MM.1S (cell line): ENCODE measurements at places on chromosomes 2 and 18.

- no peak for DNase-seq
- H3K27me3 ChIP-seq = no peaks in the 10 kb centered on the region
- no peaks in the 10 kb centered on the region for H3K36me3 ChIP-seq
- no peaks in the 10 kb centered on the region for H3K4me1 ChIP-seq
- H3K4me3 ChIP-seq = no peak overlapping the region
- no peak overlapping the region for H3K27ac ChIP-seq
Measured at GRCh38 chr18:41875094-41875780, 79.8 kb upstream of the PIK3C3 start.

GRCh38 chr2:196278491-196278911 is 107.1 kb upstream of the STK17B start:
- H3K36me3 ChIP-seq = no peaks in the 10 kb centered on the region
- no peaks in the 10 kb centered on the region for H3K27me3 ChIP-seq
- H3K27ac ChIP-seq = no peak overlapping the region
- no peak for DNase-seq

GRCh38 chr18:58195278-58195765 is 151.3 kb downstream of the NEDD4L start:
- H3K27me3 ChIP-seq = no peaks in the 10 kb centered on the region
- no peak overlapping the region for H3K4me3 ChIP-seq
- no peak overlapping the region for H3K27ac ChIP-seq
- no peaks in the 10 kb centered on the region for H3K36me3 ChIP-seq
- no peak for DNase-seq

DNA sequence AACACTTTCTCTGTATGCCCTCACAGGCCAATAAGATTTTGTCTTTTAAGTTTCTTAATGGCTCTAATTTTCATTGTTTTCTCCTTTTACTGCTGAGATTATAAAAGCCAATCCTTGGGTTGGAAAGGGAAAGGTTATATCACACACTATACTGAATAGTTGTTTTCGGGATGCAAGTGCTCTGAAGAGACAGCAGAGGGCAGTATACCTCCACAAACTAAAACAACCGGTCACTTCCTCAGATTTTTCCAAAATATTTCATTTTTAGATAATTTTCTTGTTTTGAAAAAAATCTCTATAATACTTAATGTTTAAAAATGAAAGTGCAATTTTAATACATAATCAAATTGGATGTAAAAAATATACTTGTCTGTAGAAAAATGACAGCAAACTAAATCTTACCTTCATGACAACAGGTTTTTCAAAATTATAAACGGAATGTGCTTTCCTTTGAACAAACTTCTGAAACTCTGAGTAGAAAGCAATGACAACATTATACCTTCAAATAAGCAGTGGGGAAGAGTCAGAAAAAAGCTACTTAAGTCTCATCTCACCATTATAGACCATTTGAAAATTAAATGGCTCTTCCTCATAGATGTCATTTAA is 82.7 kb downstream of the ORC4 start:
- no peaks in the 10 kb centered on the region for H3K27me3 ChIP-seq
- H3K27ac ChIP-seq = no peak overlapping the region
- no peak overlapping the region for H3K4me3 ChIP-seq
- DNase-seq = peak; percentile 24
- no peaks in the 10 kb centered on the region for H3K4me1 ChIP-seq

DNA sequence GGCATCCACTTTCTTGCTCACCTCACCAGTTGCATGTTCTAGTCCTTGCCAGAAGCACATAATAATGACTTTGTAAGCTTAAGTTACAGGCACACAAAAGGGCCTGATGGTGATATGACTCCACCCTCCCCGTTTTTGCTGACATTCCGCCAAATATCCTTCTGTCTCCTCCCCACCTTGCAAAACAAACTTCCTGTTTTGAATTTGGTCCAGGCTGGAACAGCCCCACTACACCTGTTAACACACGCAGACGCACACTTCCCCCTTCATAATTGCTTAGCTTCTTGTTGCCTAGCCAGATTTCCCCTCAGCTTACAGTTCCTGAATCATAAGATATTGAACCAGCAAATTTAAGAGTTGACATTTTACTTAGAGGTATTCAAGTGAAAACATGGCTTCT is at the start of gene MGAT5:
Gene MGAT5, plus strand, starts transcription at position 269 of the 400 bp plus-strand sequence. CDS start 332 bp downstream, outside the sequence.
- DNase-seq = no peak
- no peak within 1 kb of the TSS for H3K4me3 ChIP-seq
- H3K36me3 ChIP-seq = peaks cover 9% of the 10 kb centered on the region
- no peaks in the 10 kb centered on the region for H3K27me3 ChIP-seq
- H3K27ac ChIP-seq = no peak within 1 kb of the TSS

DNA sequence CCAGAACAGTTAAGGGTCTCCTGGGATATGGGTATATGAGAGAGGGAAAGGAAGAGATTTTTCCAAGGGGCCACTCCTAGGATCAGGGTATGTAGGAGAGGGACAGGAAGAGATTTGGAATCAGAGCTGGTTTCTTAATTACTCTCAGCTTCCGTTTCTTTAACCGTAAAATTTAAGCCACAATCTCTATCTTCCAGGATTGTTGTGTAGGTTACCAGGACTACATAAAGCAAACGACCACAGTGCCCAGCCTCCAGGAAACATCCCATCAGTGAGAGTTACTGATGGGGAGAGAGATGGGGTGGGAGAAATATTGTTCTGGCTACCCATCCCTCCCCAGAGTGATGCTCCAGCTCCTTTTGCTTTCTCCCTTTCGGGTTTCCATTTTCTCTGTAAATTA is 114.6 kb upstream of the THUMPD2 start:
- DNase-seq = no peak
- H3K36me3 ChIP-seq = no peaks in the 10 kb centered on the region
- no peak overlapping the region for H3K4me3 ChIP-seq
- H3K27ac ChIP-seq = no peak overlapping the region

DNA sequence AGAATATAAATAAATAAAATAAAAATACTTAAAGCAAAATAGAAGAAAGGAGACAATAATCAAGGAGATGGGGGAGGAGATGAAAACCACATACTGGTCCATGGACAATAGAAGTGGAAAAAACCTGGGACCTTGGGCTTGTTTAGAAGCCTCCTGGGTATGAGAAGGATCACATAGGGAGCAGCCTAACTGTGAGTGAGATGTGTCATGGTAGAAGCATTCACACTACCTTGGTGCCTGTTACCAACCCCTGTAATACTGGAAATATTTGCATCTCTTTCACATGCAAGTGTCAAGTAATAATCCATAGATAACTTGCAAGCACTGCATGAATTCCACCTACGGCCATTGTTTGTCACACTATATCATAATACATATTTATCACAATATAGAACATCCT is 23.2 kb upstream of the RNF103 start:
- H3K27me3 ChIP-seq = no peaks in the 10 kb centered on the region
- no peak overlapping the region for H3K27ac ChIP-seq
- H3K36me3 ChIP-seq = no peaks in the 10 kb centered on the region
- H3K4me1 ChIP-seq = no peaks in the 10 kb centered on the region
- no peak overlapping the region for H3K4me3 ChIP-seq
